ENCODE measurements at places on chromosomes 7 and 10.
A peak's percentile ranks its signal among the peaks of the same experiment; 100 is the strongest.

GRCh38 chr7:46288861-46289260 lies 367.8 kb upstream of the IGFBP3 start:
- DNase-seq: no peak

- no peak for DNase-seq
These were observed 361.5 kb downstream of the FRMD4A start for GRCh38 chr10:13969118-13969791.

- peak; percentile 30 for DNase-seq
These were observed 168.0 kb upstream of the AHR start for GRCh38 chr7:17130281-17131059.

GRCh38 chr10:125983161-125983560 lies 86.8 kb downstream of the FANK1 start:
- no peak for DNase-seq

DNA sequence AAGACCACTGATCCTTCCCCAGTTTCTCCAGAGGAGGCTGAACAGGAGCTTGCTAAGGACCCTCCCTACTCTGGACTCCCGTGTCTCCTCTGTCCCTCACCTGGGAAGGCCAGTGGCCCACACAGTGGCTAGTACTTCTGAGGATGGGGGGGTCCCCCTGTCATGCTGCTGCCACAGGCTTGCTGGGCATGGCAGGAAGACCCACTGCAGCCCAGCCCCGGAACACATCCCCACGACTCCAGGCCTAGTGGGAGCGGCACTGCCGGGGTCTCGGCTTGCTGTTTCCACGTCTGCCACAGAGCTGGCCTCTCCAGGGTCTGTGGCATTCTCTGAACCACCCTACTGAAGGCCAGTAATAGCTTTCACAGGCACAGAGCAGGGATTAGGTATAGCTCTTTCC lies 25.9 kb upstream of the NPFFR1 start:
- DNase-seq: no peak

DNA sequence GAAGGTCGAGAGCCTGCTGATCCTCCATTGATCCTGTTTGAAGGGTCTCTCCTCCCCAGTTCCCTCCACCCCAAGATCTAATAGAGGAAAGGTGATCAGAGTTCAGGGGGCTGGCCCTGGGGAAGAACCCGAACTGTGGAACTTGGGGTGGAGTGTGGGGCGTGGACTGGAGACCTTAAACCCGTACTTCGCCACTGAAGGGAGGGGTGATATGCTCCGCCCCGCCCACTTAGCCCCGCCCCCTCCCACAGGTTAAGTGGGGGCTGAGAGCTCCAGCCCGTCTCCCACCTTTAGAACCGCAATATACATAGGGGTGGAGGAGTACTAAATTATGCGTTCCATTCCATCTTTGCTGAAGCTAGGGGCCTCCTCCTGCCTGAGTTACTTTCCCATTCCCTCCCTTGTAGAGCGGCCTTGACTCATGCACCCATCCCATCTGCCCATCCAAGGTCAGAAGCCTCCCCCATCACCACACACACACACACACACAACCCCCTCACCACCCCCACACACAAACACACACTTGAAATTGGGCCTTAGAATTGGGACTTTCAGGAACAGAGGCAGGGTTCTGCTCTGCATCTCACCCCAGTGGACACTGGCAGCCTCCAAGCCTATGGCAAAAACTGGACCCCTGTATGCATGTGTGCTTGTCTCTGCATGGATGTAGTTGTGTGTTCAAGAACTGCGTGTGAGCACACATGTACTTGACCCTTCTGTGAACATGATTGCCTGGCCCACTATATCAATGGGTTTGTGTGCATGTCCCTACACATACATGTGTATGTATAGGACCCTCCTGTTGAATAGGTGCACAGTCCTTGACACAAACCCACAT lies 991 bp downstream of the SEMA4G start:
- DNase-seq: no peak

DNA sequence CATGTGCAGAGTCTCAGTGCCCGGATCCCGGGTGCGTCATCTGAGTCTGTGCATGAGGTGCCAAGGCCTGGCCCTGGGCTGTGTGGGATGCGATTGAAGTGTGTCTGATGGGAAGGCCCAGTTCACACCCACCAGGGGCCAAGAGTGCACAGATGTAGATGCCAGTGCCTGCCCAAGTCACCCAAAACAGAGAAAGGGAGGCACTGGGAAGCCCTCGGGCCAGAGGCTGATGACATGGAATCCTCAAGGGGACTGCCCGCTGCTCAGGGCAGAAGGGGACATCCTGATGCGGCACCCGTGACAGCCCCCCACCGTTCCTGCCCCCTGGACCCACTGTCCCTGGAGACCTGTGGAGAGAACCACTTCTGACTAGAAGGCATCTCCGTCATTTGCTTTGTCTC lies 72.2 kb upstream of the ZNF479 start:
- no peak for DNase-seq

- no peak for DNase-seq
These were observed 1.5 kb downstream of the LIPK start for GRCh38 chr10:88707429-88708155.

DNA sequence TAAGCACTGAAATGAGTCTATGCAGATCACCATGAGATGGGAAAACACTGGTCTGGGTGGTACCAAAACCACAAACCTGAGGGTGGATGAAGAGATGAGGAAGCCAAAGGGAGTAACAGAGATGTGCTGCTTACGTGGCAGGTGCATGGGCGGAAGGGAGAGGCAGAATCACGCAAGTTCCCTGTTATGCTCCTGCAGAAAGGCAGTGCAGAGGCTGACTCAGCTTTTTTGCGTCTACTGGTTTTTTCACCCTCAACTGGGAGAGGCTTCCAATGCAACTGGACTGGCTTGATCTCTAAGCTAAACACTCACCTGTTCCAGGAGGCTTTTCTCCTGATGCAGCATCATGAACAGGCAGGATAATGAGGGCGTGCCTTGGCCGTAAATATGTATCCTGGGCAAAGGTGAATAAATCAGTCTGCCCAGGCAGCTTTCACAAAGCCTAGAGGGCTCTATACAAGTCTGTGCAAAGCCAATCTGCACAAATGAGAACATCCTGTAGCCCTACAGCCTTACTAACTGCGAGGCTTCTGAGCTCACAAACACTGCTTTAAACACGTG lies 95.4 kb upstream of the AFAP1L2 start:
- no peak for DNase-seq

- no peak for DNase-seq
These were observed 45.3 kb downstream of the BTBD16 start for GRCh38 chr10:122316224-122316884.

GRCh38 chr10:79042639-79043411 lies 25.9 kb upstream of the ZMIZ1 start:
- no peak for DNase-seq

- DNase-seq: no peak
These were observed 11.2 kb downstream of the CASP2 start for GRCh38 chr7:143299346-143299745.

- no peak for DNase-seq
These were observed 23.4 kb downstream of the PYROXD2 start for GRCh38 chr10:98391578-98391991.

DNA sequence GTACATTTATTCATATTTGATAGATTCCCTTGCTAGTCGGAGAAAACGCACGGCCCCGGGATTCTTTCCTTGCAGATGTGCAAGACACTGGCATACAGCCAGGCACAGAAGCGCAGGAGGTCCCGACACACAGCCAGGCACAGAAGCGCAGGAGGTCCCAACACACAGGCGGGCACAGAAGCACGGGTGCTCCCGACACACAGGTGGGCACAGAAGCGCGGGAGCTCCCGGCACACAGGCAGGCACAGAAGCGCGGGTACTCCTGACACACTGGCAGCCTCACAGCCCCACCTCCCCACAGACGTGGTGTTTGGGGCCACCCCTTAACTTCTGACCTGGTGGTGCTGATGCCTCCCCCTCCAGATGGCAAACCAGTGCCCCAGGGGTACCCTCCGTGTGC lies 237.3 kb downstream of the ZMYND11 start:
- no peak for DNase-seq

- DNase-seq: no peak
These were observed 38.8 kb downstream of the PTN start for GRCh38 chr7:137304624-137305235.

- DNase-seq: no peak
These were observed 10.7 kb upstream of the FAM13C start for GRCh38 chr10:59373071-59373470.

DNA sequence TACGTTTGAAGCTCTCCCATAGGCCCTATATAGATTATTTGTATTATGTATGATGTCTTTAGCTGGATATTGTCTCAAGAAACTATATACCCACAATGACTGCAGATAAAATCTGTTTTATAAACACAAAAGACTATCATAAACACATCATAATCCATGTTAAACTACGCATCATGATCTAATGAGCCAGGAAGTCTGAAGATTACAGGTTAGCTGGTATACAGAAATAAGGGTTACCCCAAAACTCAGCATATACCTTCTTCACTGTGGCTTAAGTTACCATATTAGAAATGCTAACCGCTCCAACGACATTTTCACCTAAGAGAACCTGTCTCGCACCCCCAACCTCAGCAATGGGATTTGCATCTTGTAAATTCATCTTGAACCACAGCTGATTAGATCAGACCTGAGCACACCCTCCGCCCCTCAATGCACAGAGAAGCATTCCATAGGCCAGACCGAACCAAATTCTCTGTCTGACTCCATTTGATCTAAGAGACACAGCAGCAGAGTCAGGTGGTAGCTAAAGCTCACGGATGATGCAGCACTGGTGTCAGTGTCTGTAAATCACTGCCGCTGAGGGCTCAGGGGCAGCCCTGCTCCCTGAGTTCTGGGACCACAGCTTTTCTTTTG lies 124.9 kb downstream of the NPY start:
- DNase-seq: no peak

GRCh38 chr10:70232155-70232858 lies 922 bp downstream of the PPA1 start:
- peak; percentile 59 for DNase-seq

DNA sequence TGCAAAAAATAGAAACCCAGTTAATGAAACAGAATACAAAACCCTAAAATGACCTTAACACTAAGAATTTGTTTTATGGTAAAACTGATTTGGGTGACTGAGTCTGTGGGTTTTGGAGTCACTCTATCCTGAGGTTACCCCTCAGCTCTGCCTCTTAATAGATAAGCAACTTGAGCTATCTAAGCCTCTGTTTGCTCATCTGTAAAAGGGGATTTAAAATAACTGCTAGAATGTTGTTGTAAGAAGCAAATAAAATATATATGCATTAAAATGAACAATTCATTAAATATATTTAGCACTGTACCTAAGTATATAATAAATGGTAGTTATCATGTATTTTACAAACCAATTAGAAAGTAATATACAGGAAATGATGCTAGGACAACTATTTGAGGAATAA lies 115.4 kb downstream of the CABCOCO1 start:
- no peak for DNase-seq

Measured in KBM-7 (cell line).